ENCODE measurements at places on chromosomes 7 and 10.

DNA sequence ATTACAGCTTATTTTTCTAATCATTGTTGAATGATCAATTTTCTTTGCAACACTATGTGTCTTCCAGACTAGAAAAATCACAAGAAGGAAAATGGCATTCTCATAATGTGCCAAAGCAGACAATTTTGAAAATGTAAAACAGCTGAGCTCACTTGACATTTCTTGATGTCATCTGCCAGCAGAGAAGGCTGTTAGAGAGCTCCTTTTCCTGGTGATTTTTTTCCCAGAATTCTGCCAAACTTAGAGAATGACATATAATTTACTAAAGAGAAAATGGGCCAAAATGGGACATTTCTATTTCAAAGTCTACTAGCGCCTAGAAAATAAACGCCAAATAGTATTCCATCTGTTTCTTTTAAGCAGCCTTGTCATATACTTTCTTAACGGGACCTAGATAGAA is 88.9 kb upstream of the CSTF2T start:
- no peak for DNase-seq

- DNase-seq = no peak
Observed at GRCh38 chr10:4063717-4064116, 278.7 kb upstream of the KLF6 start.

GRCh38 chr7:34709771-34710170 is 51.8 kb downstream of the NPSR1 start:
- no peak for DNase-seq

GRCh38 chr7:68429411-68430117 is 1168.7 kb upstream of the AUTS2 start:
- no peak for DNase-seq

GRCh38 chr7:21504021-21504420 is 38.8 kb upstream of the DNAH11 start:
- DNase-seq = no peak

DNA sequence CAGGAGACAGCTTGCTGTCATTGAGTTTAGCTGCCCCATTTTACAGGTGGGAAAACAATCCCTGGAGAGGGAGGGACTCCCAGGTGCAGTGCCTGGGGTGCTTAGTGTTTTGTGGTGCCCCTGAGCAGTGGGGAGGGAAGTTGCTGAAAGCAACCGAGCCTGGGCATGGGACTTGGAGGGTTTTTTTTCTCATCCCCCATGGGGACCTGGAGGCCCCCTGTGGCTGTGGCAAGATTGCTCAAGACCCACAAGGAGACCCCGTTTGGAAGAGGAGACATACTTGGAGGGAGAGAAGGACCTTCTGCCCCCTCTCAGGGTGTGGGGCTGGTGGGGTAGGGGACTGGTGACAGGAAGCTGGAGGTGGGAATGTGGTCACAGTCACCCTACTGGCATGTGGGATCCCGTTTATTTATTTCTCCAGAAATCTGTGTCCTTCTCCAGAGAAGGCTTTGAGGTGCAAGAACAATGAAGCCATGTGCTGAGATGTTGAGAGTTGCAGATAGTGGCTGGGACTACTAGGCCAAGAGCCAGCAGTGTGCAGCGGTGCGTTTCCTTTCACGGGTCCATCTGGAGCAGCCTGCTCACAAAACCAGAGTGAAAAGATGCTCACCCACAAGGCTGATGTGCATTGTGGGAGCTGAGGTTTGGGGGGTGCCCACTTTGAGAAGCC is 21.5 kb downstream of the ZMIZ1 start:
- peak; percentile 8 for DNase-seq

DNA sequence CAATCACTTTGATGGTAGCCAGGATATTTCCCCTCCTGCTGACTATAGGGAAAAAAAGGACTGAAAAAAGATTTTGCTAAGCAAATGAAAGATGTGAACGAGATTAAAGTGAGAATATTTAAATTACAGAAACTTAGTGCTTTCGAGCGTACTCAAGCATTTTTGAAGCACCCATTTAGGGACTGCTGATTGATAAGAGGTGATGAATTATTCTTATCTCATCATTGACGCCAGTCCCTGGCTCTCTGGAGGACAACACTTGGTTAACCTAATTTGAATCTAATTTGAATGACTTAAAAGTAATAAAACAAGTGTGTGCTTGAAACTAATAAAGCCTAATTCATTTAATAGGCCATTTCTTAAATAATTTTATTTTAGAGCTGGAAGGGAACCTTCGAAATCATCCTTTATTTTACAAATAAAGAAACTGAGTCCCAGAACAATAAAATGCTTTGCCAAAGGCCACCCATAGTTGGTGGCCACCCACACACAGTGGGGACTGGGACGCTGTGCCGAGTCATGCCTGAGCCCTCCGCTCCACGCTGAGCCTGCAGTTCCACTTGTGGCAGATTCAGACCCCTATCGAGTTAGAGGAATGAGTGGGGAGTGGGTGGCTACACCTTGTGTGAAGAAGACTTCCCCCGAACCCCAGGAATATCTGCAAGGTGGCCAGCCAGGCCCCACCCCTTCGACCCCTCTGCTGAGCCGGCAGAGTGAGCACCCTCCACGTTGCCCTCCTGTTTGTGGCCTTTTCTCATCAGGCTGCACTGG is 61.1 kb upstream of the SAMD8 start:
- DNase-seq = no peak

DNA sequence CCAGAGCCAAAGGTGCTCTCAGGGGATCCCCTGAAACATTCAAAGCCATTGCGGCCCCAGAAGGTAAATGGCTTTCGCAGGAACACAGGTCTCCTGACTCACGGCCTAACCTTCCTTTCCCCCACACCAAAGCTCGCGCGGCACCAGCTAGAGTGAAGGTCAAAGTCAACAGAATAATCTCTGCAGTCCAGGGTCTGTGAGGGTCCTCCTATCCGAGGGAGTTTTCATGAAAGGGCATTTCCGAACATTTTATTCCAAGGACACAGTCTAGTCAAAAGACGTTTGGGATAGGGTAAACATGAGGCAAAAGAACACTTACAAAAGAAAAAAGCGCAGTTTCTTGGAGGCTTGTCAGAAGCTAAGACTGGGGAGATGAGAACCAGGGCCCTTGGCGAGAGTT is 559 bp upstream of the STEAP2 start:
- no peak for DNase-seq

DNA sequence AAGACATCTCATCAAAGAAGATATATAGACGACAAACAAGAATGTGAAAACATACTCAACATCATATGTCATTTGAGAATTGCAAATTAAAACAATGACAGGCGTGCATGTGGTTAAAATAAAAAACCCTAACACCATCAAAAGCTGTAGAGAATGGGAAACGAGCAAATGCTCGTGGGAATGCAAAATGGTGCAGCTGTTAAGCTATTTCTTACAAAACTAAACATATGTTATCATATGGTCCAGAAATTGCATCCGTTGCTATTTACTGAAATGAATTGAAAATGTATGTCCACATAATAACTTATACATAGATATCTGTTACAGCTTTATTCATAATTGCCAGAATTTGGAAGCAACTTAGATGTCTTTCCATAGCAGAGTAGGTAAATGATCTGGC is 574.4 kb downstream of the TNS3 start:
- DNase-seq = no peak

DNA sequence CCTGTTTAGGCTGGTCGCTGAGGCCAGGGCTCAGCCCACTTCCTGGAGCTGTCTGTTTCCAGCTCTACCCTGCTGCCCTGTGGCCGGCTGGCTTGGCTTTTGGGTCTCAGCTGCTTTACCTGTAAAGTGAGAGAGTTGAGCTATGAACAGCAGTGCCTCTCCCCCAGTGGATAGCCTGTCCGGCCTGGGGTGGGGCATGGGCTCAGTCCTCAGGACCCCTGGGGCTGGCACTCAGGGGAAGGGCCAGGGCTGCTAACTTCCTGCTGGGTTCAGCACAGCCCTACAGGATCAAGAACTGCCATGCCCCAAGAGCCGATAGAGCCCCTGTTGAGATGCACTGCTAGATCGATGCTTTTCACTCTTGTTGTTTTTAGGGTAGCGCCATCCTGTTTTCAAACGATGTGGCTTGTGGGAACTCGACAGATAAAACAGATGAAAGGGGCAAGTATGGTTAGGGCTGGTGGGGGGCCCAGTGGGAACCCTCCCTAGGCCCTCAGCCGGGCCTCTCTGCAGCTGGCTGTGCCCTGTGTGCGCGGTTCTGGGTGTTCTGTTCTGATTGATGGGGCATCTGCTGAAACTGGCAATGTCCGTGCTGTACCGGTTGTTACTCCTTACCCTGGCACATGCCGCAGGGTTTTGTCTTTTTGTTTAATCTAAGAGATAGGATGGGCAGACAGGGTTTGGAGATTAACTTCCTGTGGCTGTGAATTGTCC is 10.0 kb upstream of the SFRP5 start:
- DNase-seq = no peak

DNA sequence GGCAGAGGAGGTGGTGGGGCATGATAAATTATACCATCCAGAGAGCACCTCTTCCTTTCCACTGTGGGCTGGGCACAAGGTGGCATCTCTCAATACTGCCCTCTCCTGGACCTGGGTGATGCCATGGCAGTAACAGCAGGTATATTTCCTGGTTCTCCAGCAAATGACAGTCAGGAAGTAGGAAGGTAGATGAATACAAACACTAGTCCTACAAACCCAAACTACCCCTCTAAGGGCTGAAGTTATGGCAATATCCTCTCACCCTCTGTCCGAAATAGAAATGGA is 1004.9 kb downstream of the KCNMA1 start:
- DNase-seq = no peak

- DNase-seq = no peak
Observed at GRCh38 chr7:27248427-27248806, 5.8 kb downstream of the EVX1 start.

DNA sequence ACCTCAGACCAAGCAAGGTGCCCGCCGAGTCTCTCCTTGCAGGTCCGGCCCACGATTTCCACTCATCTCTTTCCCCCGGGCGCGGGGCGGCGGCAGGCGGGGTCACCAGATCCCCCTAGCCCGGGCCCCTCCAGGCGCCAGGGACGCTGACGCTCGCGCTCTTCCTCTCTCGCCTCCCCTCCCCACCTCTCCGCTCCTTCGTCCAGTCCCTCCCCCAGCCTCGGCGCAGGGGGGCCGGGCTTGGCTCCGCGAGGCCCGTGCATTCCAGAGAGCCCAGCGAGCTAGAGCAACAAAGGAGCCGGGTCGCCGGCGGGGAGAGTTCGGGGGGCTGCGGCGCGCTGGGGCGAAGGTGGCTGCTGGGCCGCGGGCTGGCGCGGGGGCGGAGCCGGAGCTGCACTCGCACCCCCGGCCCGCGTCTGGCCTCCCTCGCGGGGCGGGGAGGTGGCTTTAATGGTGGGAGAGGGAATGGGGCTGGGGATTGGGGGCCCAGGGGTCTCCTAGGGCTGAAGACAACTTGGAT is at the start of gene SMO:
Gene SMO (plus strand): TSS at position 262 of the 520 bp plus-strand sequence. CDS start 519 bp downstream, outside the sequence.
- no peak for DNase-seq

- DNase-seq = no peak
Observed at GRCh38 chr10:48210966-48211365, 63.5 kb downstream of the FRMPD2 start.

GRCh38 chr10:130036296-130037065 is 72.4 kb upstream of the EBF3 start:
- no peak for DNase-seq

DNA sequence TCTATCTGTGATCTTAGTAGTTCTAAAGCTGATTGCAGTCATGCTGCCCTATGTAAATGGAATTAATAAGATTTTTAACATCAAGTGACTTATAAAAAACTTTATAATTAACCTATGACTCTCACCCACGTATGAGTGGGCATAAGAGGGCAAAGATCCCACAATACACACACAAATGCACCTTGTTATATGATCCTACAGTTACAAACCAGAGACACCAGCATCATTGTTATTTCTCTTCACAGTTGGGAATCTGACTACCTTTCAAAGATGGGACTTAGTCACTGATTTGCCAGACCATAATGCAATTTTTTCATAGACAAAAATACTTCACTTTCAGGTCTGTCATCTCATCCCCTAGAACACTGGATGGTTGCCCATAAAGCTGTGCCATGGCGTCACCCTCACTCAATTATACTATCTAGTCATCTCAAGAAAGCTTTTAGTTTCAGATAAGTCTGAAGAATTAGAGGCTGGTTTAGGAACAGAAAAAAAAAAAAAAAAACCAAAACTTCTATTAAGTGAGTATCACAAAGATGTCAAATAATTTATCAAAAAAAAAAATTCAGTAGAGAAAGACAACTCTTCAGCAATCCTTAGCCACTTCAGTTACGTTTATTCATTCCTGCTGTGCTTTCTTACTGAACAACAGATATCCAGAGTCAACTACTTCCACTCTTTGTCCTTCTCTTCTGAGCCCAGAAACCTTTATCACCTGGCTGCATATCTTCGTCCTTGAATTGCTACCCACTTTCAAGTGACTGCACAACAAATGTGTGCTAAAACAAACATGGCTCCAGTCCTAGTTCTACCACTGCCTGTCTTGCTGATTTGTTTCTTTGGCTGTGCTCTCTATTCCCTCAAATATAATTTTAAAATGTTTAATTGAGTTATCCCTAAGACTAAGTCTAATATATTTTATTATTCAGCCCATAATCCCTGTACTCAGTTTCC is 175.0 kb upstream of the CHRM2 start:
- DNase-seq = no peak

GRCh38 chr10:113843972-113844485 is 9.9 kb downstream of the DCLRE1A start:
- no peak for DNase-seq

- DNase-seq = no peak
Observed at GRCh38 chr10:110017907-110018306, 10.1 kb downstream of the ADD3 start.

DNA sequence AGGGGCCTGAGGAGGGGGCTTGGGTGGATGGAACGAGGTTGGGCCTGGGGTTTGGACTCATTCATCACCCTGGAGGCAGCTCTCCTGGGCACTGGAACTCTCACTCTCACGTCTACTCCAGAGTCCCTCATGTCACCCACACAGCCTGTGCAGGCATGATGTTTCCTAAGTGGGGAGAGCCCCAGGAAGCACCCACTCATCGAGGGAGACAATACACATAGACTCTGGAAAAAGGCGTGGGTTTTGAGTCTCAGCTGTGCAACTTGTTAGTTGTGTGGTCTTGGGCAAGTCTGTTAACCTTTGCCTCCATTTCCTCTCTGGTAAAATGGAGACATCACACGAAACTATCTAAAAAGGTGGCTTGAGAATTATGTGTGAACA is 25.9 kb upstream of the RBM20 start:
- DNase-seq = no peak

GRCh38 chr10:500876-501275 is 188.6 kb downstream of the DIP2C start:
- no peak for DNase-seq

GRCh38 chr10:80415734-80416478 is 7.6 kb downstream of the PRXL2A start:
- DNase-seq = no peak

- DNase-seq = no peak
Observed at GRCh38 chr7:23531050-23531793, 559 bp downstream of the TRA2A start.

Data from NCI-H1436 treated with DMSO at 0.1 percent for 48 hours (cell line).